ENCODE measurements at places on chromosomes 5 and 9.

DNA sequence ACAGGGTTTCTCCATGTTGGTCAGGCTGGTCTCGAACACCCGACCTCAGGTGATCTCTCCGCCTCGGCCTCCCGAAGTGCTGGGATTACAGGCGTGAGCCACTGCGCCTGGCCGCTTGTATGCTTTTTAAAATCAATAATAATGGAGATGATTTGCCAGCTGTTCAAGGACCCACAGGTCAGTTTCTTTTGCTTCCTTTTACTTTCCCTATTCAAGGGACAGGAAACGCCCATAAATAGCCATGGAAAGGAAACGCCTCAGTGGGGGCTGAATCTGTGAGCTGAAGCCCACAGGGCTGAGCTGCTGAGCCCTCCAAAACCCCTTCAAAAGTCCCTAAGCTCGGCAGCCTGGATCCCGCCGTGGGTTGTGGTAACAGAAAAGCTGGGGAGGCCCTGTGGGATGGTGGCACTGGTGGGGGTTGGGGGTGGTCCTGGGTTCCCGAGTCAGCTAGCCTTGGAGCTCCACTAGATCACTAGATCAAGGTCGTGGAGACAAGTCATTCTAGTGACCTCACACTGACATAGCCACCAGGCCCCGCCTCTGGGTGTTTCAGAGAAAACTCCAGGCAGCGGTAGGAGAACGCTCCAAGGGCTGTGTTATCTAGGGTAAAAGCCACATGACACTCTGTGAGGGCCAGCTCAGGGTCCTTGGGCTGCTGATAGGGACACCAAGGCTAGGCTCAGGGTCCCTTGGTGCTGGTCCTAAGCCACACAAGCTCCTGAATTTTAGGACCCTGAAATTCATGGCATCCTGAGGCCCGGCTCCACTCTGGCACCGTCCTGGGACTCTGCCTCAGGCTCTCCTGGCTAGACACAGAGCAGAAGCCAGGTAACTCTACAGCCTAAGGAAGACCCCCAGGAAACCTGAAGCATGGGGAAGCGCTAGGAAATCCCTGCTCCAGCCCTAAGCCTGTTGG is 18.0 kb upstream of the DUSP1 start:
- no peak for DNase-seq

DNA sequence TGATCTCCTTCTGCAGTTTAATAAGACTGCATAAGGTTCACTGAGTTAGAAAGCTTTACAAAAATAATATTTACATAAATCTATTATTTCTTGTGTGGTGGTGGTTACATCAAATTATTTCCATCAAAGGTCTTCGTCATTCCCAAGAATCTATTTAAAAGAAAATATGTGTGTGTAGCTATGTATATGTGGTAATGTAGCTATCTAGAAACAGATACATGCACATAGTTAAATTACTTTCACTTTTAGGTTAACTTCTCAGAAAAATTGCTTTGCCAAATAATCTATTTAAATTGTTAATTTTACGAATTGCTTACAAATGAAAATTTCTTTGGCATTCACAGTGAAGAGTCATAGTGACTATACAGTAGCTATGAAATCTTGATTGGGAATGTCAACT is 633.2 kb downstream of the DMRTA1 start:
- no peak for DNase-seq

GRCh38 chr5:37806476-37806875 is 33.4 kb downstream of the GDNF start:
- DNase-seq: no peak

DNA sequence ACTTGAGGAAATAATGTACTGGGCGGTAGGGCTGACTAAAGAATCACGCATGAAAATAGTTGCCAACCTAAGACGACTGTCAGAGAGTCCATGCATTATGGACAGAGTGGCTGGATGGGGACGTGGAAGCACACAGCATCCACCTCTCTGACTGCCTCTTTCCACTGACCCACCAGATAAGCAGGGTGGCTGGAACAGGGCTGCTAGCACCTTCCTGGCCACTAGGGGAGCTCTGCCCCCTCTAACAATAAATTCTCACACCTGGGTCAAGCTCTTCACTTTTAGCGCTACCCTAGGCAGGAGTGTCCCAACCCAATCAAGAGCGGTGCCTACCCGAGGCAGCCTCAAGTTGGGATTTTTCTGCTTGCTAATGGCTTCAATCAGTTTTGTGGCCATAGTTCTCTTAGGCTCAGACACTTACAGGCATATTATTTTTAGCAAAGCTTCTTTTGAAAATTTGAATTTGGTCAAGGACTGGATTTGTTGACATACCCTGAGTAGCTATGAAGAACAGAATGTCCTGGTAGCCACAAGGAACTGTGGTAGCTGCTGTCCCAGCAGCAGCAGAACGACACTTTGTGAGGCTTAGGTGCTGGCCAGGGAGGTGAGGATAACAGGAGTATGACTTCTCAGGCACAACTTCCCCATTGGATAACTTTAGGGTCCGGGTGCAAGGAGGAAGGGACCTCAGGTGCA is 6.9 kb upstream of the TPM2 start:
- DNase-seq: no peak

DNA sequence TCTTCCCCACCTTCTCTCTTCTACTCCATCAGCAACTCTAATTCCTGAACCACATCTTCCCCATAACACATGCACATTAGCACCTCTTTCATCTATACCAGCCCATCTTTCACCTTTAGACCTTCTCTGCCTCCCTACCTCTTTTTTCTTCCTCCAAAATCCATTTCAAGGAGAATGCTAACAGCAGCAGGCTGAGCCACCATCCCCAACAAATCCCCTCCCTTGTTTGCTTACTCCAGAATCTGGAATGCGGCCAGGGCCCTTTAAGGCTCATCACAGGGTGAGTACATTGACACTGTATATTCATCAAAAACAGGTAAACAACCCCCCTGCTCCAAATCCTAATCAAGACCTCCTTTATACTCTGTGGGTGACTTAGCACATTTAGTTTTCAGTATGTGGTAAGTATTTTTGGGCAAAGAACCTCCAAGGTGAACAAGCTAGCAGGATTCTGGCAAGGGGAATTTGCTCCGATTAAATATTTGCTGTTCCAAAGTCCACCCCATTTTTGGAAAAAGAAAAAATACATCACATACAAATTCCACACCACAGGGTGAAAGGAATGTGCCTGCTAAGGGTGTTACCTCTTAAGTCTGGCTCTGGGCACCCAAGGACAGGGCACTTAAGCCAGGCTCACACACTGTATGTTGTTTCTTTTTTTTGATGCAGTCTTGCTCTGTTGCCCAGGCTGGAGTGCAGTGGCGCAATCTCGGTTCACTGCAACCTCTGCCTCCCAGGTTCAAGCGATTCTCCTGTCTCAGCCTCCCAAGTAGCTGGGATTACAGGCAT is 71.4 kb downstream of the SERINC5 start:
- DNase-seq: no peak
